ENCODE measurements at places on chromosomes 16 and 17. TPM values are rescaled to one million over a fixed set of nuclear protein-coding genes. Genes with fewer than 3 reads are reported as not detected.

GRCh38 chr17:48960834-48961515, 7.4 kb downstream of the GIP start:
- no peak for DNase-seq

DNA sequence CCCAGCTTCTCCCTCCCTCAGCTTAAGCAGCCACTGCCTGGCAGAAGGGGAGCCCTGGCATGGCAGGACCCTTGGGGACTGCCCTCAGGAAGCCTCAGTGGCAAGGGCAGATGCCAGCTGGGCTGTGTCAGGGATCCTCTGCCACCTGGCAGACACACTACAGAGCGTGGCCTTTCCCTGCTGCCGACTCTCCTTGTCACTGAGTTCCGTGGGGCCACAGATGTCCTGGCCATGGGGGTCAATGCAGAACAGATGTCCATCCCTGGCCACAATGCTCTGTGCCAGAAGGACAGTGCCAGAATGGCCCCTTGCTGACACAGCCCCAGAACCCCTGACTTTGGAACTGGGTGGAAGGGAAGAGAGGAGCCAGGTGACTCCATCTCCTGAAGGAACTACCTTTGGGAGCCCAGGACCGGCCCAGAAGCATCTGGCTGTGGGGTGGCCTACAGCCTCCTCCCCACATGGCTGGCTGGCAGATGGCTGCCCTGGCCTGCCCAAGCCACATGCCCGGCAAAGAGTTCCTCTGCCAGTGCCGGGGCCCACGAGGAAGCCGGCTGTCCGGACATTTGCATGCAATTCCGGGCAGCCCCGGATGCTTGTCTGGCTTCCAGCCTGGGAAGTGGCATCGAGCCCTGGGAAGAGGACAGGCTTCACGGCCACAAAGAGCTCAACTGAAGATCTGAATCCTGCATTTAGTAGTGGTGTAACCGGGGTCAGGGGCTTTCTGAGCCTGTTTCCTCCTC, 24.1 kb downstream of the NPTX1 start:
- DNase-seq = no peak

DNA sequence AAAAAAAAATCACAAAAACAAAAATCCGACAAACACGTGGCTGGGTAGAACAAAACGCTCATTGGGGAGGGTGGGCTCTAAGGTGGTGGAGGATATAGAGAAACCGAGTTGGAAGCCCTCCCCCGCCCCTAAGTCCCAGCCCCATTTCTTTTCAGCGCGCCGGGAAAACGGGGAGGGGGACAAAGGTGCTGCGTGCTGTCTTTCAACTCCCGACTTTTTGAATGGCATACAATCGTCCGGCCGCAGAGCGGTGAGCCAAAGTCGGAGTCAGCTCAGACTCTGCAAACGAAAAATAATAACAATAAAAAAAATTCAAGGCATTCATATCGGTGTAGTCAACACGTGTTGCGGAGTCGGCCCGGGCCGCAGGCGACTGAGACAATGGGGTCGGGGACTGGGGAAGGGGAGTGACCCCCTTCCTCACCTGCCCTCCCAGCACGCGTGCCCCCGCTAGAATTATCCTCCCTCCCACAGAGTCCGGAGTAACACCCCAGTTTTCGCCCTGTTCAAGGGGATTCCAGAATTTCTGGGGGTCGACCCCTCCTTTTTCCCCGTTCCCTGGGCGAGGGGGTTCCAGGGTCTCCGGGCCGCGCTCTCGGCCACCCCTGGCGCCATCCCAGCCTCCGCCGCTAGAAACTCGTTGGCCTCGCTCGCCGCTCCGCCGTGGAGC, 1.7 kb upstream of the IGF2BP1 start:
- DNase-seq = peak; percentile 50

The HS3ST3A1 gene
- 7.9 TPM for total RNA-seq

DNA sequence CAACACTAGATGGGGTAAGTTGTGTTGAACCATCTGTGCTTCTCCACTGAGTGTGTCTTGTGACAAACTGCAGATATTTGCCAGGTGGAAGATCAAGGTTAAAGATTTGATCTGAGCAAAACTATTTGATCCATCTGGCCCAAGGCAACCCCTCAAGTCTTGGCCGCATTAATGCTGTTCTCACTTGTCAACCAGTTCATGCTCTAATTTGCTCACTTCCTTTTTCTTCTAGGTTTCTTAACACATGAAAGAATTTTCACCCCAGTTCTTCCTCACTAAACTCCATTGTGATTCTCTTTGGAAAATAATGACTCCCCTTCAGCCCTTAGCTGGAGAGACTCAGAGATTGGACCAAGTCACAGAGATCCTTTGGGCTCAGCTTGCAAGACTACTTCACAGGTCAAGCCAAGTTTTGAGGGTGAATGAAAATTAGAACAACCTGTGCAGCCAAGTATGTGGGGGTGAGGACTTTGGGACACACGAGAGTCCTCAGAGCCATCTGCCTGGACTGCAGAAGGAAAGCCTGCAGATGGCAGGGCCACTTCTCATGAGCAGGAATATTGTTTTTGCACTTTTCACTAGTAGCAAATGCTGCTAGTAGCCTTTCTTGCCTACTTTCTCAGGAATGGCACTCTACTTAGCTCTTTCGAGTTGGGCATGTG, 166.5 kb downstream of the AXIN2 start:
- DNase-seq = no peak

- DNase-seq = no peak
Observed at GRCh38 chr17:81027591-81028505, 7.1 kb upstream of the BAIAP2 start.

DNA sequence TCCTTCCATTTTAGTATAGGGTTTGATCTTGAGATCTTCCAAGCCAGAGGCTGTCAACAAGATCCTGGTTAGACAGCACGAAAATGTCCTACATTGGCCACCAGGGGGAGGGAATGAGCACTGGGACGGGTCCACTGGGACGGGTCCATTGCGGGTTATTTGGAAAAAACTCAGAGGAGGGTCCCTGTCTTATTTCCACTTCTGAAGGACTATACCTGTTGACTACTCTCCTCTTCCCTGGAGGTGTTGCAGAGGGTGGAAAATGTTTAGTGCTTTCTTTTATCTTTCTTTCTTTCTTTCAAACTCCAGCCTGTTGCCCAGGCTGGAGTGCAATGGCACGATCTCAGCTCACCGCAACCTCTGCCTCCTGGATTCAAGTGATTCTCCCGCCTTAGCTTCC, 2.5 kb downstream of the TTLL6 start:
- DNase-seq = no peak

DNA sequence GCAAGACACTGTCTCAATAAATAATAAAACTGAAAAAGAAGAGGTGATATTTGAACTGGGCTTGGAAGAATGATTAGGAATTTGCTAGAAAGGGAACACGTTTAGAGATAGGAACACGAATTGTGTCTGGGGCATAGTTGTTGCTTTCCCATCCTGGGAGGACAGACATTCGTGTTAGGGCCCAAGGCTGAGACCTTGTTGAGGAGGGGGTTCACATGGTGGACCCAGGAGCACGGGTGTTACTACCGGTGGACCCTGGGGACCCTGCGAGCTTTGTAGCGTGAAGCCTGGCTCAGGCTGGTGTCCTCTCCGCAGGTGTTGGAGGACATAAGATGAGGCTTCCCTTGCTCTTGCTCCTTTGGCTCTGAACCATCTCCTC, 1.2 kb downstream of the ACSF3 start:
- DNase-seq = no peak

The CNTD1 gene
- 0.57 TPM for total RNA-seq

The GAS2L2 gene
- total RNA-seq = 0.42 TPM

The PHF23 gene
- 24.7 TPM for total RNA-seq

- DNase-seq = no peak
Observed at GRCh38 chr17:8122422-8122923, 1.4 kb downstream of the HES7 start.

The RCVRN gene
- not detected for total RNA-seq

DNA sequence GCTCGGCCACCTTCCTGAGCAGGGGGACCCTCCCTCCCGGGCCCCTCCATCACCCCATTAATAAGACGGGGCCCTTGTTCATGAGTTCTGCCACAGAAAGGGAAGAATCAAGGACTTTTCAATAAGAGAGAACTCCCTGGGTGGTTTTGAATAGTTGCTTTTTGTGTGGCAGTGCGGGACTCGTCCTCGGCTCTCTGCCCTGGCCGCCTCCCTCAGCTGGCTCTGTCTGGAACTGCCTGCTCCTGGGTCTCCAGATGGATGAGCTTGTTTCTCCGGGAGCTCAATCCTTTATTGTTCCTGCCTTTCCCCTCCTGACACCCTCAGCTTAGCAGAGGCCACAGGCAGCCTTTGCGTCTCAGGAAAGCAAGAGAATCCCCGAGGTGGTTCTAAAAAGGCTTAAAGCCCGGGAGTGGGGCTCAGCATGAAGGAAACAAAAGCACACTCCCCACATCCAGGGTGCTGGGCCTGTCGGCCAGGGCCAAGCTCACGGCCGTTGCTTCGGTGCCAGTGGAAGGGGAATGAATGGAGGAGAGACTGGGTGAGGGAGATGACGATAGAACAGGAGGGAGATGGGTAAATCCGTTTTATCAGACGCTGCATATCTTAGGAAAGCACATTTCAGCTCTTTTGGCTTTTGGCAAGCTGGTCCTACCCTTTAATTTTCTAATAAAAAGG, 60.2 kb downstream of the RAI1 start:
- no peak for DNase-seq

- DNase-seq = no peak
Observed at GRCh38 chr16:69852815-69853214, 90.7 kb downstream of the WWP2 start.

The TAT gene
- not detected for total RNA-seq

- DNase-seq = no peak
Observed at GRCh38 chr17:44281570-44281969, 13.6 kb upstream of the SLC4A1 start.

DNA sequence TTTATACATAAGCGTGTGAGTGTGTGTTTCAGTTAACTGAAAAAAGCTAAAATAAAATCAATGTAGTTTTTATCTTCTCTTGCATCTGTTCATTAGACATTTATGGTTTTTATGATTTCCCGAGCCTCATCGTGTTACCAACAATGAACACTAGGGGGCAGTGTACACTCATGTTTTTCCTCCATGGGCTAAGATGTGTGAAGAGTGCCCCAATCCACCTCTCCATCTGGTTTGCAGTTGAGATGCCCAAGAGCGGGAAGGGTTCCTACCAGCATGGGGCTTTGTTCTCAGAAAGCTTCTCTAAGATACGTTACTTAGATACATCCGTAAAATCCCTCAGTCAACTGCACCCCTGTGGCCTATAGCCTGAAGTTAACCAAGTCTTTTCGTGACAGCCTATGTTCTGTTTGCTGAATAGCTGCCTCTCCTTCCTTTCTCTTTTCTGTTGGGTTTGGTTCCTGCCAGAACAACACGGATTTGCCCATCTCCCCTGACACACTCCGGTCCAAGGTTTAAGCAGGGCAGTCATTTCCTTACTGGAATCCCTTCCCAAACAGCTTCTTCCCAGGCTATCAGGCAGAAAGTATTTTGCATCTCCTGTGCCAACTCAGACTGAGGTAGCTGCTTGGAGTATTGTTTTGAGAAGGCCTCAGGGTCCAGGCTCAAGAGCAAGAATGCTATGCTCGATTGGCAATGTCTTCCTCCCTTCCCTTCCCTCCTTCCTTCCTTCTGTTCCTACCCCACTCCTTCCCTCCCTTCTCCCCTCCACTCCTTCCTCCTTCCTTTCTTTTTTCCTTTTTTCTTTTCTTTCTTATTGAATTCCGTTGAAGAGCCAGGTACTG, 12.9 kb upstream of the ELAC2 start:
- no peak for DNase-seq

DNA sequence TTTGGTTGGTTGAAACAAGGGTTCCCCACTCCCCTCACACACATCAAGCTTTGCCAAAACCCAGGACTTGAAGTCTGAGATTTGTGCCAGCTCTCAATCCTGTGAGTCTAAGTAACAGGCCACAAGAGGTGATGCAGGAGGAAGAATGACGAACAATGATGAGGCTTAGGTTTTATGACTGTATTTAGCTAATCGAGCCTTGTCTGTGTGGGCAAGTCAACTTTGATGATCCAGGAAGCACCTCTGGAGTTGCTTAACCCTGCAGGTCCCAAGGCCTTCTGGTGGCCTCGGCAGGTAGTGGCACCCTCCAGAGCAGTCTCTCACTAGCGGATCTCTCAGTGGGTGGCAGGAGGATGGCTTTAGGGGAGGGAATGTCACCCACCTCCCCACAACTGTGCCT, 28.7 kb downstream of the CDK5RAP3 start:
- no peak for DNase-seq

GRCh38 chr17:75289115-75289831, at the start of gene SLC25A19:
Gene SLC25A19, minus strand, starts transcription at chr17:75289433. Its CDS starts 2,669 bp downstream, at chr17:75286764.
- DNase-seq = peak; percentile 99

The HEATR9 gene
- total RNA-seq = not detected

- peak; percentile 87 for DNase-seq
Observed at GRCh38 chr16:16887193-16887592, 508.3 kb downstream of the NPIPA7 start.

DNA sequence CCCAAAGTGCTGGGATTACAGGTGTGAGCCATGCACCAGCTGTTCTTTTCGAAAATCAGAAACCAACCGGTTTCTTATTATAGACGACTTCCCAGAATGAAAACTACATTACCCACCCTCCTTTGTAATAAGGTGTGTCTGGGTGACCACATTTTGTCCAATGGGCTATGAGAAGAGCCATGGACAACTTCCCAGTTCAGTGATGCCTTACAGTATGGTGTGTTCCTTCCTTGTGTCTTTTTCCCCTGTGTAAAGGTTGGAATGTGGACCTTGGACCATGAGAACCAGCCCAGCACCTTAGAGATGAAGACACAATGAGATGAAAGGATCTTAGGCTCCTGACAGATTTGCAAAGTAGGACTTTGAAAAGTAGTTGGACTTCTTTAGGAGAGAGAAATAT, 85.0 kb upstream of the ATF7IP2 start:
- DNase-seq = no peak

DNA sequence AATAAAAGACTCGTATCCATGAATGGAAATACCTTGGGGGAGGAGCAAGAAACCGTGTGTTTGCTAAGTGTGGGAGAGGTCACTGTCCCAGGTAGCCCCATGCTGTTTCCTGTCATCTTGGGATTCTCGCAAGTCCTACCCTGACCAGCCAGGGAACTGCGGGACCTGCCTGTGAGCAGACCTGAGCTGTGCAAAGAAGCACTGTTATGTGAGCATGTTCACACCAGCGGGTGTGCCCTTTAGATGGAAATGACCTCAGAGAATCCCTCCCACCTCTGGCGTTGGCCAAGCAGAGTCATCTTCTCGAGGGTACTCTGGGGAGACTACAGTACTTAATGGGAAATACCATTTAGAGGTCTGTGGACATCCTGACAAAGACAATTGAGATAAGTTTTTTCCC, 127.0 kb upstream of the MON1B start:
- no peak for DNase-seq

DNA sequence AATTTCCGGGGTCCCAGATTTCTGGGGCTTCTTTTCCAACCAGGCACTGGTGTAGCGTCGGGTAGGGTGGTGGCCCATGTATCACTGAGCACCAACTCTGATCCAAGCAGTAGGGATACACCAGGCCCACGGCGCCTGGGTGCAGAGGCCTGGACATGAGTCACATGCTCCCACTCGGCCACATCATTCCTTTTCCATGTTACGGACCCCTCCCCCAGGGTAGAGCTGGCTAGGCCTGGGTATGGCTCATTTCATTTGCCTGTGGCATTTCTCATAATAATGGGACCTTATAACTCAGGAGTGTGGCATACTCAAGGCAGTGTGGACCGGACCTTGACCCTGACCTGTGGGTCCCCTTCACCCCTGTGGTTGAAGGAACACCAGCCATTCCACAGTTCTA, 18.0 kb upstream of the NDRG4 start:
- no peak for DNase-seq

The WSCD1 gene
- 1.7 TPM for total RNA-seq

- DNase-seq = no peak
Observed at GRCh38 chr17:6160911-6161855, 91.0 kb downstream of the WSCD1 start.

The TNK1 gene
- total RNA-seq = 4.4 TPM

The TMEM114 gene
- not detected for total RNA-seq

Data from esophagus muscularis mucosa (tissue), 4 donors.